ENCODE measurements at places on chromosomes 5 and 9.

DNA sequence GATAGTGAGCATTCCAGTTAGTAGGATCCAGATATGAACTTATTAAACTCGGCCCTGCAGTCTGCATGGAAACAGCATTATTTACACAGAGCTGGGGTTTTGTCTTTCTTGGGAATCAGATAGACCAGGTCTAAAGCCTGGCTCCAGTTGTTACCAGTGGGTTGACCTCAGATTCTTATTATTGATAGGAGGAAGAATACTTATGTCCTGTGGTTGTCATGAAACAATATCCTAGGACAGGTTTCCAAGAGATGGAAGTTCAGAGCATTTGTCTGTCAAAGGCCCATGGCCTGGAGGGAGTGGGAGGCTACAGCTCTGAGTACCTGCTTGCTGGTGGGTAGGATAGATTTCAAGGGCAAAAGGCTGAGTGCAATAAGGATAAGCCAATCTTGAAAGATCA, 129.2 kb downstream of the BOD1 start:
- DNase-seq, result no peak

GRCh38 chr9:131951905-131952304, 127.8 kb downstream of the MED27 start:
- peak; percentile 43 for DNase-seq

DNA sequence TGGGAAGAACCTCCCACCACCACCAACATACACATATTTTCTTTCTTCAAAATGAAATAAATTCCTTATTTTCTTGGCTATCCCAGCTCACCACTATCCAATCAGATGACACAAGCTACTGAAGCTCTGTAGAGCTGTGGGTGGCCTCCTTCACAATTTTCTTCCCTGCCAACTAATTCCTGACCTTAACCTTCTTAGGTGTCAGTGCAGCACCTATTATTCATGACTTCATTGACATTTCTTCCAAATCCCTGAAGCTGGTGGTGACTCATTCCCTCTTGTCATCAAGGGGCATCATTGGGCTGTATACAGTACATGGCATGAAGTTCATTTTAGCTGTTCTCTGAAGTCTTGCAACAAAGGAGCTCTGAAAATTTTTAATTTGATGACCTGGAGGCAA, 42.0 kb upstream of the ADRA1B start:
- DNase-seq, result no peak

DNA sequence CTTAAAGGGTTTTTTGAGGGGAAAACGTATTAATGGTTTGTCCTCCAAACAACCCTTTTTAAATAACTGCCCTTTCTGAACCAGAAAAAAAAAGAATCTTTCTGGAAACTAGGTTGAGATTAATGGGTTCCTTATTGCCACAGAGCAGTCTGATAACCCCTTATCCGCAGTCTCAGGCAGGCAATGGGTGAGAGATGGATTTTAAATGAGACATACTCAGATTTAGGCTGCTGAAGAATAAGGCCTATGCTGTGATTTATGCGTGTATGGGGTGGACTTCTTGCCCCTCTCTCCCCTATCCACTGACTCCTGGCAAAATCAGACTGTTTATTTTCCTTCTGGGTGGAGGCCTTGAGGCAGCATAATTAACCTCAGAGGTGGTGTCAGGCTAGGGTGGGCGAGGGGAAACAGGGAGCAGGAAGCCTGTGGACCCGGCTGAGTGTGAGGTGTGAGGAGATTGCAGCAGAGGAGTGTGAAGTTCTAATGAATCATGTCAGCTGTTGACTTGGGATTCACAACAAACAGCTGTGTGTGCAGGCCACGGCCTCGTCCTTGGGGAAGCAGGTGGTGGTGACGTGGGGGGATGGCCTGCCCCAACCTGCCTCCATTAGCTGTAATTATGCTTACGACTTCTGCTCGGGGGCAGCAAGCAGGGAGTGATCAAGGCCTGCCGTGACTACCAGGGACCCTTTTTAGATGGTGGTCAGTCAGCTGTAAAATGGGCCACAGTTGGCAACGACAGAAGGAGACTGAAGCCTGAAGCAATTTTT, 196.4 kb downstream of the SEMA6A start:
- DNase-seq, result no peak

- DNase-seq, result peak; percentile 42
Observed at GRCh38 chr5:92917044-92917443, 664.0 kb downstream of the NR2F1-AS1 start.

Data from adipocyte (in vitro differentiated cells).